KBM-7 (cell line): ENCODE measurements at places on chromosomes 4 and X.

GRCh38 chr4:87895964-87896621 is 63.3 kb downstream of the MEPE start:
- peak; percentile 91 for DNase-seq

DNA sequence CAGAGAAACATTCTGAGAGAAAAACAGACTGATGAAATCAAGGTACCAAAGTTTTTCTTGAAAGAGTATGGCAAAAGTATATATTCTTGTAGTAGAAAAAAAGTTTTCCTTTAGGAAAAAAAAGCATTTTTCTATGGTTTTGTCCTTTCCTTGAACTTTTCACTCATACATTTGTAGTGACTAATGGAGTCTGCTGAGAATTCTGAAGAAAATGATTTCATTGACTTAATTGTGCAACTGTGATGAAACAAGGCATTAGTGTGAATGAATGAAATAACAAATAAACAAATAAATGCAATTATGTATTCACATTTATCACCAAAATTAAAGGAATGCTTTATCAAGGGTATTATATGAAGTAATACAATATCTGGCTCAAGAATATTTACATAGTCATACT is 5.7 kb downstream of the CSN1S1 start:
- no peak for DNase-seq

DNA sequence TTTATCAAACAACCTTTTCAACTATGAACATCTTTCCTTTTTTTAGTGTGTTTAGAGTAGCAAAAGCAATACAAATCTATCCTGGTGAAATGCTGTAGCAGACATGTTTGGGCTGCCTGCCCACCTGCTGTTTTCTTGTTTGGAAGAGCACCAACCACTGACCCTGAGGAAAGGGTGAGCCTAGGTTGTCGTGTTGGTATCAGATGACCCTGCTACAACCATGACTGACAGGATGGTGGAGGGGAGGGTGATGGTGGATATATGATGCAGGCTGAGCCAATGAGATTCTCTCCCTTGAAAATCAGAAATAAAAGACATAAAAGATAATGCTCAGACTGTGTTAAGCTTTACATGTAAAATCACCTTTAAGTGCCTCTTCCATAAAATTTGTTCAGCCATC is 201.2 kb downstream of the NPNT start:
- DNase-seq: no peak

DNA sequence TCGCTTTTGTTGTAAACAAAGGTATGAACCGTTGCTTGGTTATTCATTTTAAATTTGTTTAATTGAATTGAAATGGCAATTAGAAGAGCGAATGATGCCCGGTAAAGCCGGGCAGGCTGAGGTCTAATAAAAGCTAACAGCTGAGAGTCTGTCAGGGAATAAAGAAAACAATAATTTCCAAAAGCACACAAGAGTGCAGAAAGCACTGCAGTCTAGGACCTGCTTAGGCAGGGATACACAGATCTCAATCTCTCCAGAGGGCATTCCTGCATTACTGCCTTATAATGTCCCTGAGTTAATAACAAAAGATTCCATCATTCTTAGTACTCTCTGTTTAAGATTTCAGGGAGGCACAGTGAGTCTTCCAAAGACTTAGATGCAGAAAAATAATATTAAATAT is 27.6 kb upstream of the EMCN start:
- DNase-seq: no peak

DNA sequence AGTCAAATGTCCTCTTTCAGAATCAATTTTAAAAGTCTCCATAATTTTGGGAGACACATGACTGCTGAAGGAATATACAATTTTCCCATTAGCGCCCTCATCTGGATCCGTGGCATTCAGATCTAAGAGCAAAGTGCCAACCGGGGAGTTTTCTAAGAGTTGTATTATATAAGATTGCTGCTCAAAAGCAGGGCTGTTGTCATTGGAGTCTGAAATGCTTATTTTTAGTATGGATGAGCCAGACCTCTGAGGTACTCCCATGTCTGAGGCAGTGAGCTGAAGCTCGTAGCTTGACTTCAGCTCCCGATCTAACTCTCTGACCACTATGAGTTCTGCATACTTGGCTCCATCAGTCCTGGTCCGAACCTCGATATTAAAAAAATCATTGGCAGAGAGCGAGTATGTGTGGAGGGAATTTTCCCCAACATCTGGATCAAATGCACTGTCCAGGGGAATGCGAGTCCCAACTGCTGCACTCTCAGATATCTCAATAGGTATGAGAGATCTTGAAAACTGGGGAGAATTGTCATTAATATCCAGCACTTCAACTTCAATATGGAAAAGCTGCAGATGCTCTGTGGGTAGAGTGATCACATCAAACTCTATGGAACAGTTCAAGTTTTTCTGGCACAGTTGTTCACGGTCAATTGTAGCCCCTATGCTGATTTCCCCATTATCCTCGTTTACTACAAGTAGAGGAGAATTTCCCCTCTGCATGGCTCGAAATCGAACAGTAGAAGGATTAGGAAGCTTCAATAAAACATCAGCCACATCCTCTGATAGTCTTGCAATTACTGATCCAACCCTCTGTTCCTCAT is 917 bp downstream of the PCDH18 start:
- no peak for DNase-seq

- peak; percentile 88 for DNase-seq
Observed at GRCh38 chrX:75522565-75523431, at the start of gene ZDHHC15. ZDHHC15 (minus strand) TSS chrX:75523037; CDS start chrX:75523024, 13 bp downstream.

GRCh38 chrX:112270991-112271390 is 188.4 kb upstream of the TRPC5 start:
- no peak for DNase-seq

- peak; percentile 49 for DNase-seq
Observed at GRCh38 chrX:38175139-38175538, 45.5 kb downstream of the SRPX start.

DNA sequence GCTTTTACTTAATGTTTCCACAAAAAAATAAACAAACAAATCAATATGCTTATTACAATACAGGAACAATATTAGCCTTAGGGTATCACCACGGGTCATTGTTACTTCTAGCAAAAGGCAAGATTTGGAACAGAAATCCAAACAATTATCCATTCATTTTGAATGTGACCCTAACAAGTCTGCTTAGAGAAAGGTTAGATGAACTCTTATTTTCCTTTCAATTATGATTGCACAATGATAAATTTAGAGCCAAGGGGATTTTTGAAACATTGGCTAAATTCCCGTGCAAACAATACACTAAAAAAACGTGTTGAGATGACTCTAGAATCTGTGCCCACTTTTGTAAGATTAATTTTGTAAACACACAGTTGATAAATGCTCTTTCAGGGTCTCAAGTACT is 474.7 kb downstream of the PCDH7 start:
- DNase-seq: no peak

- DNase-seq: no peak
Observed at GRCh38 chr4:1413204-1413663, 7.0 kb upstream of the NKX1-1 start.

- no peak for DNase-seq
Observed at GRCh38 chr4:88166608-88167007, 8.2 kb upstream of the ABCG2 start.

GRCh38 chrX:108199691-108200090 is 108.1 kb downstream of the ATG4A start:
- peak; percentile 53 for DNase-seq

DNA sequence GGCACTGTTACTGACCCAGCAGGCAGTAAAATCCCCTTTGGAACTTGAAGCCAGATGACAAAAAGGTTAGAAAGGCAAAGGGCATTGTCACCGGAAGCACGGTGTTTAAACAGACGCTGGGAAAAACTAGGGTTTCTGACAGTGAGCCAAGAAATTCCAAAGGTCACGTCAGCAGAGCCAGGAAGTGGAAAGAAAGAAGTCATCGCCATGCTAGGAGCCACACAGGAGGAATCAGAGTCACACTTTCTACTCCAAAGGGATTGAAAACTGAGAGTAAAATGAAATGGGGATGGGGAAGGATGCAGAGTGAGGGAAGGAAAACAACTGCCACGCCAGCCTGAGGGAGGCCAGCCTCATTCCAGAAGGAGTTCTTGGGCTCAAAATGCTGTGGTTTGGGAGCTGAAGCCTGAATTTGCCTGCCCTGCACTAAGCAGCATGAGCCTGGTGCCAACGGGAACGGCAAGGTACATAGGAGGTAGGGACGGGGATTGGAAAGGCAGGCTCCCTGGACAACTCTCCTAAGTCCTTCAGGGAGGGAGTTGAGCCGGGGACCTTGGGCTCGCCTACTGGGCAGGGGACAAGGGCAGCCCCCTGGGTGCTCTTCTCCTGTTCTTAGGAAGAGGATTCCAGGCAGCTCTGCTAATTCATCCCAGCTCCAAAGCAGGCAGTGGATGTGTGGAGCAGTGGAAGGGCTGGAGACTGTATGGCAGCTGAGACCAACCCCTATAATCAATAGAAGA is 66.8 kb downstream of the SOWAHB start:
- DNase-seq: no peak

GRCh38 chr4:10175626-10176025 is 59.0 kb upstream of the WDR1 start:
- DNase-seq: no peak

DNA sequence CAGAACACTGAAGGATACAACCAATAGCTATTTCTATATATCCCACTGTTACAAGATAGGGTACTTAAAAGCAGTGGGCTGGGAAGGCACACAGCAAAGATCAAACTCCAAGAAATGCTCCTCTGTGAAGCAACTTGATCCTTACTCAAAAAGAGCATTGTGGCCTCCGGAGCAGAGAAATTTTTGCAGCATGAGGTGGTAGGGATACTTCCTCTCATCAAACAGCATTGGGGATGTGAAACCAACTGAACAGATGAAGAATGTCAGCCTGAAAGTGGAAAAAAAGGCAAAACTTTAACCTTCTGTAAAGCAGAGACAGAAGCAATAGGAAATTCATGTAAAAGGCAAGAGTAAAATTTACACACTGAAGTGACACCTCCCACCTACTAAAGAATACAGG is 92.2 kb downstream of the HUWE1 start:
- DNase-seq: no peak

DNA sequence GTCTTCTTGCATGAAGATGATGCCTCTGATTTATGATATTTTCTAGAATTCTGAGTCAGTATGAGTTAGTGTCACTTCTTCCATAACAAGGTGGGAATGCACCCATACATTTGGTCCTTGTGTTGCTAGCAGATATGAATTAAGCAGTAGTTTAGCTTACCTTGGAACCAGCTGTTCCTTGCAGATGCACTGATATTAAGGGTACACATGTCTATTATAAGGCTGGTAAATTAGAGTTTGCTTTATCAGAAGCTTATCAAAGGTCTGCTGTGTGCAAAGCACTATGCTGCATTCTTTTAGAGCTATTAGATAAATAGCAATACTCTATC is 36.5 kb downstream of the AFF1 start:
- DNase-seq: no peak

GRCh38 chrX:9775930-9776329 is 10.3 kb upstream of the GPR143 start:
- DNase-seq: peak; percentile 77

DNA sequence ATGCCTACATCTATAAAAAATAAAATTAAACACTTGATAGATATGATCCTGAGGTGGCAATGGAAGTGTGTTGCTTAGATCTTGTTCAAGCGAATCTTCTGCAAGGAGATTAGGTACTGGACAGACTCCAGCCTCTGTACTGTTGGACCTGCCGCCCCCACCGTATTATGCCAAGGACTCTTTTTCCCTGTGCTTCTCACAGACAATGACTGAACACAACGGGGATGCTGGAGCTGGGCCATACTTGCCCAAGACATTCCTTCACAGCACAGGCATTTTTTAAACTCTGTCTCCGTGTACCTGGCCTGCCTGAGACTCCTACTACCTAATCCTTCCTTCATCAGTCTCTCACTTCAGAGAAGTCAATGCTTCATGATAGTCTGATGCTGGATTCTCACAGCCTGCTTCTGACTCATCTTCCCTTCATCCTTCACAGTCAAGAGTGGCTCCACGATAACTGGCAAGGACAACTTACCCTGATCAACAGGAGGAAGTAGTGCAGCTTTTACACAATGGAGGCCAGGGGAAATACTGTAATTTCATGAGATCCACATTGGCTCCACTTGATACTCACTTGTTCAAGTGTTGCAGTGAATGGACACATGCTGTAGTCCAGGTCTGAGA is 754.6 kb upstream of the AGA start:
- DNase-seq: no peak

DNA sequence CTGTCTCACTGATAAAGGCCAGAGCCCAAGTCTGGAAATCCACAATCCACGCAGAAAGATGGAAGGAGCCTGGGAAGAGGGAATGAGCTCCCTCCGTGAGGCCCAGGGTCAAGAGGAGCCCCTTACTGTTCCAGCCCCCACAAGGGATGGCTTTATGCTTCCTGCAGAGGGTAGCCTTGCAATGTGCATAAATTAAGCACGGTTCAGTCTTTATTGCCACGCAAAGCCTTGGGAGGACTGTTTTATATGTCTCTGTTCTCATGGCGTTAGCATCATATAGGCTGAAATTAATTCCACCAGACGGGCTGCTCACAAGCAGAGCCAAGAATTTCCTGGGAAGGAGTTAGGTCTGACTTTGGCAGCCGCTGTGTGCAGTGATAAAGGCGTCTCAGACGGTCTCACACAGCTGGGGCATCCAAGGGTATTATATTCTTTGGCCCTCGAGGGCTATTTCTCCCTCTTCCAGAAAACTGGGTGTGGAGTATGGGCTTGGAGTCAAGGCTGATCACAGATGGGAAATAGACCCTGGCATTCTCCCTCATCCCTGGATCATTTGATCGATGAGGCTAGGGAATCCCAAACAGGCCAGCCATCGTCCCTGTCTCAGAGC is 38.5 kb downstream of the CYTL1 start:
- DNase-seq: no peak

DNA sequence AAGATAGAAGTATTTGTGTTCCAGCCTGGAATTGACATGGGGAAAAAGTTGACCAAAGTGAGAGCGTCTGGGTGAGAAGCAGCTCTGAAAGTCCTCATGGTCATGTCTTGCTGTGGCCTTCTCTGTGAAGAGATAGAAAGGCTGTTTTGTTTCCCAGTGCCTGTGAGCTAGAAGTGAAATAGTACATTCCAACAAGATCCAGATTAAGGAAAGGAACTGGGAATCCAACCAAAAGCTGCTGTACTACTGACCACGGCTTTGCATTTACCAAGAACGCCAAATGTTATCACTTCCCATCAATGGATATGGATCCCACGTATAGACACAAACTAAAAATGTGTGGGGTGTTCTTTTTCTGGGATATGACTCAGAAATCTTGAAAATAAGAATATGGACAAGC is 51.2 kb downstream of the TENM3 start:
- DNase-seq: no peak

- no peak for DNase-seq
Observed at GRCh38 chr4:68673143-68673542, 2.7 kb upstream of the UGT2B15 start.

DNA sequence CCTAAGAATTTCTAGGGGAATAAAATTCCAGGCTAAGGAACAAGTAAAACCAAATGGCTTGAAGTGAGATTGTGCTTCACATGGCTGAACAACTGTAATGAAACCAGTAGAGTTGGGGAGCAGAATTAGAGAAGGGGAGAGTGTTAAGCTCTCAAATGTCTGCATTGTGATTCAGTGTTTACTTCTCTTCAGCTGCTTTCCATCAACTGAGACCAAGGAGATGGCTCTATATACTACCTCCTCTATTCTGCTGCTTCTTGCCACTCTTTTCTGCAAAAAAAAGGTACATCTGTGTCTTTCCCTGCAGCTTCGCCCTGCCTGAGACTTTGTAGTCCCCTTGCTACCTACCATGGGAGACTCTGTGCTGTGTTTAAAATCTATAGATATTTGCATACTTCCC is 73.5 kb downstream of the WDFY3 start:
- no peak for DNase-seq
